ENCODE measurements at places on chromosomes 12 and 14.

DNA sequence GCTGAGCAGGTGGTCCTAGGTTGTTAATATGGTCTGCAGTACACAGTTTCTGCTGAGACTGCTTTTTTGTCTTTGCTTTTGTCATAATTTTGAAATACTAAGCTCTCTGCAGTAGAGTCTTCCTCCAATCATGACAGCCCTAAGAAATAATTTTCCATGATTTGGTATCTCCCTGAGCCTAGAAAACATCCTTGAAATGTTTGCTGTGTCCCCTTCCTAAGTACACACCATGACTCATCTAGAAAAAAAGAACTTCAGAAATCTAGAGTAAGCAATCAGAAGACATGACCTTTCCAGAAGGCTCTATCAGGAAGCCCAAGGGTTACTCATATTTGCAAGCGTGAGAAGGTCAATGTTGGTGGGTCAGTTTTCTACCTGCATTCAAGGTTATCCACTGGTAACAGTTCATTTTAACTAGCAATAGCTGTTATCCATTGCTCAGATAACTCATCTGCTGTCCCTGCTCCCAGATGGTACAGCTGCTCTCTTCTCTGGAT, 16.4 kb downstream of the DAD1 start:
- no peak for DNase-seq

- peak; percentile 23 for DNase-seq
Observed at GRCh38 chr12:24778486-24779304, 170.2 kb downstream of the BCAT1 start.

DNA sequence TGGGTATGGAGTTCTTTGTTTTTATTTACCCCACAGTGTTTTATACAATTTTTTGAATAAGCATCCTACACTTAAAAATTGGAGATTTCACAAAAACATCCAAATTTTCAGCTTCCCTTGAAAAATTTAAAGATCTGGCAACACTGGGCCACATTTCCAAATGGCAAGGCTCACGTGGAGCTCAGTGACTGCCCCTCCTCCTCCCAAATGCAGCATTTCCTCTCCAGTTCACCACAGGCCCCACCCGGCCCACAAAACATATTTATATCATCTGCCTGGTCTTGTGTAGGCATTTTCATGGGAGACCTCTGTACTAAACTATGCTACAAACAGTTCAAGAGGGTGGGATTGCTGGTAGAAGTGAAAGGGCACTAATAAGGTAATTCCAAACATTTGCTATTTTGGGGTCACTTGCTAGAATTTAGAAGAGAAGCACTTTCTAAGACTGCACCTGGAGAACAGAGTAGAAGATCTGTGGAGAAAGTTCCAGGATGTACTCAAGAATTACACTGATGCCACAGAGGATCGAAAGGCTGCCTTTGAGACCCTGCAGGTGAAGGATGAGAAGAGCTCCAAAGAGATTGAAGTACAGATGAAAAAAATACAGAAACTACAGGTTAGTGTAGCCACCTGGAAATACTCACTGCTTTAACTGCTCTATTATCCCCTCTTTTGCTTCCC, 7.3 kb downstream of the FKBP11 start:
- peak; percentile 58 for DNase-seq

- DNase-seq: no peak
Observed at GRCh38 chr12:57745485-57745881, 644 bp downstream of the TSPAN31 start.

- peak; percentile 23 for DNase-seq
Observed at GRCh38 chr14:24297190-24297964, 2.2 kb downstream of the DHRS1 start.

- DNase-seq: no peak
Observed at GRCh38 chr14:60179431-60179869, 14.3 kb upstream of the DHRS7 start.

GRCh38 chr12:19799216-19799615, 359.9 kb downstream of the AEBP2 start:
- DNase-seq: no peak

DNA sequence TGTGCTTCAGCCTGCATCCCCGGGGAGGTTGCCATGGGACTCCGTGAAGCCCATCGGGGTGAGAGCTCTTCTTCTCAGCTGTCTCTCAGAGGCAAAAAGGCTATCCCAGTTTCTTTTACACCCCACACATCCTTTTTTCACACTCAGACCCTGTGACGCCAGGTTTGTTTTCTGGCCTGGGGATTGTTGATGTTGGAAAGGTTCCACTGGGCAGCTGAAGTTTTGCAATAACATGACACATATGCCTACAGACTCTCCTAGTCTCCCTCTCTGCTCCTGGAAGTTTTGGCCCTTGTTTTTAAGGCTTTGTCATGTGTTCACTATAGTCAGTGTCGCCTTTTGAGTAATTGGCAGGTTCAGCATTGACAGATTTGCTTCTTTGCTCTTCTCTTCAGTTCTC, 118.6 kb downstream of the SMOC1 start:
- DNase-seq: no peak

- DNase-seq: no peak
Observed at GRCh38 chr12:3076730-3077571, at the start of gene TSPAN9. Gene TSPAN9 (plus strand): TSS chr12:3077379. CDS start chr12:3201194, 123,815 bp downstream.

DNA sequence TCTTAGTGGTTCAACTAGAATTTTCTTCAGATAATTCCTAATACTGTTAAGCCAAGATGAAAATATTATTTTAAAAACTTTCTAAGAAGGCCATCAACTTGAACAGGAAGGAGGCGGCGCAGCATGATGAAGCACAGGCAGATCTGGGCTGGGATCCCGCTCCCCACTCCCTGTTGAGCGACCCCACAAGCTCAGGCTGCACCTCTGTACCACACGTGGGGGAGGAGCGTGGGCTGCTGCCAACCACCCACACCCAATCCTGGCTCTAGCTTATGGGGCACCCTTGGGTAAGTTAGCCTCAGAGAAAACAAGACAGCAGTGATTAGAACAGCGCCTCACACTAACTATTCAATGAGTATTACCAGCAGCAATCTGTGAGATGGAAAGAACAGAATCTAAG, 6.0 kb downstream of the MTERF2 start:
- DNase-seq: no peak

DNA sequence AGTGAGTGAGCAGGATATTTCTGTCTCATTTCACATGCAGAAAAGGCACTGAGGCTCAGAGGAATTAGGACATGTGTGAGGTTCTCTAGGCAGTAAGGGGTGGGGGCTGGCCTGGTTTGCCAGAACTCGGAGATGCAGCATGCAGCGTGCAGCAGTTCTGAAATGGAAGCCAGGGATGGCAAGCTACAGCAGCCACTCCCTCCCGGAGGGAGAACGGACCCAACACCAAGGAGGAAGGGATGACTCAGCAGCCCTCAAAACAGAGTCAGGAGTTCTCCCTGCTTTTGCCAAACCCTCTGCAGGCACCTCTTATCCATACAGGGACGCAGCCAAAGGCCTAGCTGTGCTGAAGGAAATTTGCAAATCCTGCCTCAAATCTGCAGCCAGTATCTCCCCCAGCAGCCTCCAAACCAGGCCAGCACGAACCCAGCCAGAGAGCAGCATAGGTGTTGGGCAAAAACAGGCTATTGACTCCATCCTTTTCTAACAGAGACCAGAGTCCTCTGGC, 10.3 kb upstream of the SERPINA3 start:
- no peak for DNase-seq

- no peak for DNase-seq
Observed at GRCh38 chr14:95465358-95465757, 51.1 kb downstream of the SYNE3 start.

GRCh38 chr12:68349220-68349621, 17.1 kb upstream of the MDM1 start:
- DNase-seq: no peak

GRCh38 chr14:60482743-60483142, 3.1 kb downstream of the C14orf39 start:
- DNase-seq: no peak

GRCh38 chr12:85322715-85323114, 42.7 kb downstream of the ALX1 start:
- no peak for DNase-seq

DNA sequence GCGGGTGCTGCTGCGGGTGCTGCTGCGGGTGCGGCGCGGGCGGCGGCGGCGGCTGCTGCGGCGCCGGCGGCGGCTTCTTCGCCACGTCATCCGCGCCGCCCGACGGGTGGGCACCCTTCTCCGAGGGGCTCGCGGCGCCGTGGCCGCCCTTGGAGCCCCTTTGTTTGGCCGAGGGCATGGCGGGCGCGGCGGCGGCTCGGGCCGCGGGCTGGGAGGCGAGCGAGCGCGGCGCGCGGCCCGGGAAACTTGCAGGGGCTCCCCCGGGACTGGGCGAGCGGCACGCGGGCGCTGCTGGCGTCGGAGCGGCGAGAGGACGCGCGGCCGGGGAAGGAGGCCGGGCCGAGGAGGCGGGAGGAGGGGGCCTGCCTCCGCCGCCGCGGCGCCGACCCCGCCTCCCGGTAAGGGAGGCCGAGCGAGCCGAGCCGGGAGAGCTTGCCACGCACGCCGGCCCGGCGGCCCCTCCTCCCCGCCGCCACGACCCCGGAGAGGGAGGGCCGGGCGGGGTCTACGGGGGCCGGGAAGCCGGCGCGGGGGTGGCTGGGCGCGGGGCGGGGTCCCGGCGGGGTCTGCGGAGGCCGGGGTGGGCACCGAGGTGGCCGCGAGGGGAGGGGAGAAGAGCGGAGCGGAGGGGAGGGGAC, at the start of gene CKAP4:
CKAP4 (minus strand) TSS at position 347 of the 638 bp plus-strand sequence; CDS start at position 178, 169 bp downstream.
- no peak for DNase-seq

- no peak for DNase-seq
Observed at GRCh38 chr12:27571463-27571862, 47.5 kb downstream of the PPFIBP1 start.

- peak; percentile 29 for DNase-seq
Observed at GRCh38 chr12:47725893-47726292, 603 bp upstream of the ENDOU start.

DNA sequence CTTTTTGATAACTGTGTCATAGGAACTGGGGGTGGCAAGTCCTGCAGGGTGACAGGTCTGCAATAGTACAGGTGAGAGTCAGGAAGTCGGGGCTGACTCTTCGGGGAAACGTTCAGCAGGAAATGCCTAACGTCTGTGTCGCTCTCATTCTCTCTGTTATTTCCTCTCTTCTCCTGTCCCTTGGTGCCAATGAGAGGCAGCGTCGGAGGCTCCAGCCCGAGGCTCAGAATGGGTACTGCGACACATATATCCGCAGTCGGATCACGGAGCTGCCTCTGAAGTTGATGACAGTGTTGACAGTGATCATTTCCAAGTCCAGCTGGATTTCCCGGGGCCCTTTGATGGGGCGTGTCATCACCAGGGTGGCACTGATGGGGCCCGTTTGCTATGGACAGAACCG, 2.7 kb upstream of the TC2N start:
- no peak for DNase-seq

- DNase-seq: no peak
Observed at GRCh38 chr14:24943024-24943423, 106.9 kb downstream of the STXBP6 start.

DNA sequence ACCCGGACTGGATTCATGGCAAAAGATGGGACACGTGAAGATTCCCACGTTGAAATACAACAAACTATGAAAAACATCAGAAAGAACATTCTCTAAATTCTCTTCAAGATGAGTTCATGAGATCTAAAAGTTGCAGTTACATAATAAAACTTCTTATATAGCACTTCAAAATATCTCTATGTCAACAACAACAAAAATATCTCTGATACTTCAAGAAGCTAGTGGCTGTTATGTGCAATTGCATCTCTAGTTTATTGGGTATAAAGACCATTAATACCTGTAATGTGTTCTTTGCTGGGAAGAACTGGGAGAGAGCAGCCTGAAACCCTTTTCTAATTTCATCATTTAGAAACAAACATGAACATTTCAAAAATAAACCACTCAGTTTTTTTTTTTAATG, 69.2 kb upstream of the RGS6 start:
- no peak for DNase-seq

DNA sequence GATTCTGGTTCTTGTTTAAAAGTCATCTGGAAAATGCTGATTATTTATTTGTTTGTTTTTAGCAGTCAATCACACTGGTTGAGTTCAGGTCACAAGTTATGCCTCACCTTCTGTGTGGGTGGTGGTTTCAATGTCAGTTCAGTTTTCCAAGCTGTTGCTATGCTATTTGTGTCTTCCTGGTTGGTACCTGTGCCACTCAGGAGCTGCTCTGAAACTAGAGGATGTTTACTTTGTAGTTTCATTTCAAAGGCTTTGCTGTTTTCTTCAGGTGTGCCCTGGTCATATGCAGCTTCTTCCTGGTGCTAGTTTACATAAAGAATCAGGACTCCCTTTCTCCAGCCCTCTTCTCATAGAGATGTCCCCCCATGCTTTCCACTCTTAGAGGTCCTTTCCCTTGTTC, 75.7 kb upstream of the PPP4R3A start:
- DNase-seq: no peak

DNA sequence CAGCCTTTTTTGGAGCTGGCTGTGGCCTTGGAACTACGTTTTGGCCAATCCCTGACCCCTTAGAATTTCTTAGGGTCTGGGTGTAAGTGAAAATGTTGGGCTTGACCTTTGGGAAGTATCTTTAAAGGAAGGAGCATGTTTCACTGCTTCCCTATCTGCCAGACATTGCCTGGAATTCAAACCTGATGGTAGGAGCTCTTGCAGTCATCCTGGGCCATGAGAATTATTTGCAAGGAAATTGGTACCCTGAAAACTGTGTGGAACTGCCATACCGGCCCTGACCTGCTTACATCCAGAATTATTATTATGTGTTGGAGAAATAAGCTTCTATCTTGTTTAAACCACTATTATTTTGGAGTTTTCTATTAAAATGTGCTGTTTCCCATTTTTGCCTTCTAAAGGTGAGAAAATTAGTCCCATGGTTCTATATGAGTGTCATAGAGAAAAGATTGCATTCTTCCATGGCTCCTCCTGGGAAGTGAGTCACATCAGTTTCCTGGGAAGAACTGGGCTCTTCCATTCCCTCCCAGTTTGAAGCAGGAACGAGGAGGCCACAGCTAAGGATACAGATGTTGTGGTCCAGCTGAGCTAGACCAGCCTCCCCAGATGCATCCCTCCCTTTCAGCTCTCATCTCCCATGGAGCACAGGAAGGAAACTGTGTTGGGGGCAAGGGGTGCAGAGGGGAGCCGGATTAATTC, 9.5 kb upstream of the PGF start:
- no peak for DNase-seq

DNA sequence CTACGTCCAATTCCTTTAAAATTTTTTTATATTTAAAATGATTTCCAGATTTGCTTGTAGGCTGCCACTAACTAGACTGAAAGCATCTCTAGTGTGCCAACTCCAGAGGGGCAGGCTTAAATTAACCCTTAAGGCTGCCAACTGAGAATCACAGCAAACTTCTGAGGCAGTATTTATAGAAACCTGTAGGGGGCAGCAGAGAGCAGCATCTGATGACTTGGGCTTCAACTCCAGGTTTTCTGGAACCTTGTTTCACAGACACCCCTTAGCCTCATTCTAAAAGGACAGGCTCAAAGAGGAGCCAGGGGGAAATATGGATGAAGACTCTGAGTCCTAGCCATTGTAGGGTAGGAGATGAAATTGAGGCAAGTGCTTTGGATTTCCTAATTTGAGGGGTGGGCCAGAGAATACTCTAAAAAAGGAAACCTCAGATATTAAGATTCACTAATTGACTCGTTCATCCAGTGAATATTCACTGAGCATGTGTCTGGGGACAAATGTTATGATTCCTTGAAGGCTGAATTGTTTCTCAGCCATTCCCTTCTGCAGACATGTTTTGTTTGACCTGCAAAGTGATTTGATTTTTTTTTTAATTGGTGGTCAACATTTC, 63.3 kb upstream of the HSPB8 start:
- peak; percentile 30 for DNase-seq

- peak; percentile 54 for DNase-seq
Observed at GRCh38 chr14:61128382-61129167, 147.5 kb downstream of the SLC38A6 start.

- no peak for DNase-seq
Observed at GRCh38 chr12:116347265-116347664, 69.8 kb upstream of the MED13L start.

GRCh38 chr12:113874999-113875561, 91.0 kb downstream of the RBM19 start:
- DNase-seq: no peak

- no peak for DNase-seq
Observed at GRCh38 chr12:1581973-1582708, 12.2 kb downstream of the FBXL14 start.

Data from MV-4-11 (cell line).